ENCODE measurements at places on chromosomes 4 and X. TPM values are rescaled to one million over a fixed set of nuclear protein-coding genes. Genes with fewer than 3 reads are reported as not detected.

GRCh38 chr4:98452091-98452490 lies 190.9 kb downstream of the RAP1GDS1 start:
- no peak for DNase-seq

- DNase-seq = no peak
Observed at GRCh38 chr4:158164768-158165213, 8.0 kb downstream of the GASK1B start.

DNA sequence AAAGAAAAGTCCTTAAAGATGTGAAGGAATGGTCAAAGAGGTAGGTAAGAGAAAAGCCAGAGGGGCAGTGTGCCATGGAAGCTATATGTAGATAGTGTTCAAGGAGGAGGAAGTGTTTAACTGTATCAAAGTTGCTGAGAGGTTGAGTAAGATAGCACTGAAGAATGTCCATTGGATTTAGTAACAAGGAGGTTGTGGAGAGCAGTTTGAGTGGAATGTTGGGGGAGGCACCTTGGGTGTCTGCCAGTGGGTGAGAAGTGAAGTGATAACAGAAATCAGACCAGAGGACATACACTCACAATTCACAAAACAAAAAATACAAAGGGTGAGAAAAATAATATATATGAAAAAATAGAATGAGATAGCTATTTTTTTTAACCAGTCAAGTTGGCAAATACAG lies 121.3 kb upstream of the AMOT start:
- no peak for DNase-seq

DNA sequence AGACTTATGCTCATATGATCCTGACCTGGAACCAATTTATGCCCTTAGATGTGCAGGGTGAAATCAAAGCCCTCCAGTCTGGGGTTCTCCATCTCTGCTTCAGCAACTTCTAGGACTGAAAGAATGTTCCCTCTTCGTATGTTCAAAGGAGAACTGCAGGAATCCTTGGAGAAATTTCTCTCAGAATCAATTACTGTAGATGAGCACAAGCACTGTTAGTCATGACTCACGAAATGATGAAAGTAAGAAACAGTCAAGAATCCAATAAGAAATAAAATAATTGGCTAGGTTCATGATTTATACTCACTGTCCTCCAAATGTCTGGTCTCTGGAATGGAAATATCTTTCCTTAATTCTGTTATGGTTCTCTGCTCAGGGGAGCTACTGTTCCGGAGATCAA lies 348.2 kb downstream of the PDGFC start:
- no peak for DNase-seq

DNA sequence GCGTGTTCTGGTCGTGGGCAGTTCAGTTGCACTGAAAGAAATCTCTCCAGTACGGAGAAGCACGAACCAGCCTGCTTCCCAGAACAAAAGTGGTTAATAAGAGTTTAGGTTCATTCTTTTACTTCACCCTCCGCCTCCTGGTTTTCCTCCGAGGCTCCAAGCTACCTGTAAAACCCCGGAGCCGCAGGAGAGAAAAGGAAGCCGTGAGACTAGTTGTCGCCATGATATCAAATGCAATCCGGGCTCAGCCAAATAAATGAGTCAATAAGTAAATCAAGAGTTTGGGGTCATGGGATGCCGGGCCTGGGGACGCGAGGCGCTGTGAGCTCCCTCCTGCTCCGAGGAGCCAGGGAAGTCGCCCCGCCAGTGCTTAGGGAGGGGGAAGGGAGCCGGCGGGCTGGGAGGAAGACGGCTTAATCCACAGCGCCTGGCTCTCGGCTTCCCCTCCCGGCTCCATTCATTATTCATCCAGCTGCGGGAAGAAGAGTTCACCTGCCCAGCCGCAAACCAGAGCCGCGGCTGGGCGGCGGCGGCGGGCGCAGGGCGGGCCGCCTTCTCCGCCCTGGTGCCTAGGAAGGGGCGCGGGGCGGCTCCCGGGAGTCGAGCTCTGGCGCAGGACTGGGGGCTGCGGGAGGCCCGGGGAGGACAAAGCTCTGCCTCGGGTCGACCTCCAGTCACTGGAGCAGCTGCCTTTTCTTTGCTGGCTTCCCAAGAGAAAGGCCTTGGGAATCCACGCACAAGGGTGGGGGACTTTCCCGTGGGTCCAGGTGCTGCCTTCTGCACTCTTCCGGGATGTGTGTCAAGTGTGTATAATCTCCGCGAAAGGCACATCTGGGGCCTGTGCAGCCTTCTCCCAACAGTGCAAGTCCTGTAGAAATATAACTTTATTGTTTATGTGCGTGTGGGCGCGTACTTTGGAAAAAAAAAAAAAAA lies 1.7 kb downstream of the FRAS1 start:
- no peak for DNase-seq

DNA sequence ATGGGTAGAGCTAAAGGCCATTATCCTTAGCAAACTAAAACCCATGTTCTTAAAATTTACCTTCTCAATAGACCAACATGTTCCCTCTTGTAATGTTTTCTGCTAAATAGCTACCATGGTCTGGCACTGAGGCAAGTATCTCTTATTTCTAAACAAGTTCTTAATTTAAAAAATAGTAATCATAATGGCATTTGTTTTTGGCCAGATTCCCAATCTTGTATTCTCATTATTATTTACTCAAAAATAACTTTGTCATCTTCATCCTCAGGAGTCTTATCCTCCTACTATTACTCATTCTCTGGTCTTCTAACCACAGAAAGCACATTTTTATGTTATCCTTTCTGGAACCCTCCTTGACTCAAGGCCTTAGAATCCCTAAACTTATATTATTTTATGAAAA lies 931.2 kb downstream of the CCSER1 start:
- DNase-seq = no peak

DNA sequence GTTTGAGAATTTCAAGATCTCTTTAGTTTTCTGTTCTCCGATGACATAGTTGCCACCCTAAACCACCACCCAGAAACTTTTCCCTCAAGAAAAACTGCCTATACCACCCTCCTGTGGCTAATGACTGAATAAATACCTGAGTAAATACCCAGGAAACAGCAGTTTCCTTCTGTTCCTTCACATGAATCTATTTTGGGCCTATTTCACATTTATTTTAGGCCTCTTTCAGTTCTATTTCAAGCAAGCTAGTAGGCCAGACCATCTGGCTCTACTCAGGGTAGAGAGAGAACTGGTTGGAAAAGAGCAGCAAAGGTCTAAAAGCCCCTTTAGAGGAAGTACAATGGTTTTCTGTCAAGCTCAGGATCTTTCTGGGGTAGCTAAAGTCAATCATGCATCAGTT lies 23.4 kb downstream of the ARHGEF9 start:
- no peak for DNase-seq

Gene MAGEA11
- total RNA-seq = not detected

Gene TMEM47
- 32.1 TPM for total RNA-seq
